Stimulated activated CD8-positive, alpha-beta memory T cell treated with anti-CD3 and anti-CD28 coated beads, Interleukin-4, amount 100 ng/mL, for 1 hour (primary cell): ENCODE measurements at places on chromosomes 4 and X.

DNA sequence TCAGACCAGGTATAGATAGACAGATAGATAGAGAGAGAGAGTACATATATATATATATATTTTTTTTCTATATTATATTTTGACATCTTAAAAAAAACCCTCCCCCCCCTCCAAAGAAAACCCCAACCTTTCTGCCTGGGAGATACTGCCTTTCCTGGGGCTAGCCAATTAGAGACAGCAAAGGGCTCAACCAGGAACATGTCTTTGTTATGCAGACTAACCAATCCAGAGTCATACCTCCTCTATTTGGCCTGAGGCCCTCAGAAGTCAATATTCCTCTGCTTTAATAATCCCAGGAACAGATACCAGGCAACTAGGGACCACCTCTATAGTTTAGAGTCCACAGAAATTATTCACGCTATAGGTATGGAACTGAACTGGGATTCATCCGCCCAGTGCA lies 135.6 kb upstream of the MAD2L1 start:
- no peak for DNase-seq

- DNase-seq, result no peak
Observed at GRCh38 chr4:108160741-108161352, 7.9 kb downstream of the LEF1 start.

- no peak for DNase-seq
Observed at GRCh38 chr4:41212616-41213203, 1.6 kb downstream of the APBB2 start.

GRCh38 chr4:113893546-113893945 lies 85.9 kb downstream of the ARSJ start:
- no peak for DNase-seq

DNA sequence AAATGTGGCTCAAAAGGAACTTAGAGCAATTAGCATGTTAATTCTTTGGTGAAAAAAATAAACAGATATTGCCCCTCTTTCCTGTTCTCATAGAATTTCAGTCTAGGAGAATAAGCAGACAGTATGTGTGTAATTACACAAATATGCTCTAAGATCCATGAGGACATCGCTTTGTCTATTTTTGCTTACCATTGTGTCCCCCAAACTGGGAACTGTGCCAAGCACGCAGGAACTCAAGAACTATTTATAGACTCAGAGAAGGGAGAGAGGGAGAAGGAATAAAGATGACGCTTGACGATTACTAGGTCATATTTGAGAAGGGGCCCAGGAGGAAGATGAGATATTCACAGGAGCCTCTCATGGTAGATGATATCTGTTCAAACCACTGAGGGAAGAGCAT lies 692.6 kb downstream of the RAB28 start:
- DNase-seq, result no peak

DNA sequence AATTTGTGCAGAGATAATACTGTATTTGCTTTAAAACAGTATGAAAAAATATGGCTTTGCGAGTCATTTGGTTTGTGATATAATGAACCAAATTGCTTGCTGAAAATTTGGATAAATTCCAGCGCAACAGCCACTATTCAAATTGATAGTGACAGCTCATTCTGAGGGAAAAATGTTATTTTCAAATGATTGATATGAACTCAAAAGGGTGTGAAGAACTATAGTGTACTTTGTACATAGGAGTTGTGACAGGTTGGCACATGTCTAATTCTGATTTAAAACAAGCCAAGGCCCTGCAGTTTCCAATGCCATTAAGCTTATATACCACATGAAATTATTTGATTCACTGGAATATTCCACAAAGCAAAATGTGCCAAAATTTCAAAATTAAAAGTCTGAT lies 1628.9 kb upstream of the AGA start:
- no peak for DNase-seq

- no peak for DNase-seq
Observed at GRCh38 chr4:160159457-160159856, 1056.6 kb downstream of the RAPGEF2 start.
